ENCODE measurements at places on chromosomes 11 and 22.

DNA sequence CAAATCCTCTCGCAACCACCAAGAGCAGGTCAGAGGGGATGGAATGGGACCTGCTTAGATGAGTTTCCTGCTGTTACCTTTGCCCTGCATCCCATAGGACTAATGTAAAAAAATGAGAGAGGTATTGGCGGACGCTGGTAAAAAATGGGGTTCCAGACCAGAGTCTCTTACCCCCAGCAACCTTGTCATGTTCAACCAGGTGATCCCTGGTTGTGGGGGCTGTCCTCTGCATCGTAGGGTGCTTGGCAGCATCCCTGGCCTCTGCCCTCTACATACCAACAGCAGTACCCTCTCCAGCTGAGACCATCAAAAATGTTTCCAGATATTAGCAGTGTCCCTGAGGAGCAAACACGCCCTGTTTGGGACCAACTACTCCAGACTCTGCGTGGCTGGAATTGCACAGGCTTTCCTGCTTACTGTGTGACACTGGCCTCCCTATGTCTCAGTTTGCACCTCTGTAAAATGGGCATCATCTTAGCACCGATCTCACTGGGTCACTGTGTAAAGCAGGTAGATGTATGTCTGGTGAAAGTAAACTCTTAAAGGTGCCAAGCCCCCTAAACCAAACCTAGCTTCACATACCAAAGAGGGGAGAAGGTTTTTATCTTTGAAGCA, 1.5 kb downstream of the APOL6 start:
- no peak overlapping the region for H3K27ac ChIP-seq
- no peak for DNase-seq
- no peaks in the 10 kb centered on the region for H3K27me3 ChIP-seq
- no peaks in the 10 kb centered on the region for H3K36me3 ChIP-seq
- H3K4me1 ChIP-seq, result no peaks in the 10 kb centered on the region

- peak; percentile 39 for DNase-seq
- peaks cover 4% of the 10 kb centered on the region for H3K27me3 ChIP-seq
- no peak overlapping the region for H3K27ac ChIP-seq
- H3K36me3 ChIP-seq, result no peaks in the 10 kb centered on the region
- no peak overlapping the region for H3K4me3 ChIP-seq
- no peaks in the 10 kb centered on the region for H3K4me1 ChIP-seq
These were observed 15.0 kb downstream of the ASPHD2 start for GRCh38 chr22:26443901-26444690.

- H3K36me3 ChIP-seq, result no peaks in the 10 kb centered on the region
- no peak for DNase-seq
- no peaks in the 10 kb centered on the region for H3K27me3 ChIP-seq
- H3K4me3 ChIP-seq, result no peak overlapping the region
- H3K4me1 ChIP-seq, result no peaks in the 10 kb centered on the region
These were observed 73.6 kb upstream of the NARS2 start for GRCh38 chr11:78647986-78648875.

DNA sequence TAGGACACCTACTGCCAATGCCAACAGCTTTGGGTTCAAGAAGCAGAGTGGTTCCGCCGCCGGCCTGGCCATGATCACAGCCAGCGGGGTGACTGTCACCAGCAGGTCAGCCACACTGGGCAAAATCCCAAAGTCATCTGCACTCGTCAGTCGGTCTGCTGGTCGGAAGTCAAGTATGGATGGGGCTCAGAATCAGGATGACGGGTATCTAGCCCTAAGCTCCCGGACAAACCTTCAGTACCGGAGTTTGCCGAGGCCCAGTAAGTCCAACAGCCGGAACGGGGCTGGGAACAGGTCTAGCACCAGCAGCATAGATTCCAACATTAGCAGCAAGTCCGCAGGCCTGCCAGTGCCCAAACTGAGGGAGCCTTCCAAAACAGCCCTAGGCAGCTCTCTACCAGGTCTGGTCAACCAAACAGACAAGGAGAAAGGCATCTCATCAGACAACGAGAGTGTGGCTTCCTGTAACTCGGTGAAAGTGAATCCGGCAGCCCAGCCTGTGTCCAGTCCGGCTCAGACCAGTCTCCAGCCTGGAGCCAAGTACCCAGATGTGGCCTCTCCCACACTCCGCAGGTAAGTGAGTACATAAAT, 115.1 kb downstream of the DBX1 start:
- no peak for DNase-seq
- no peaks in the 10 kb centered on the region for H3K4me1 ChIP-seq
- no peaks in the 10 kb centered on the region for H3K27me3 ChIP-seq
- H3K27ac ChIP-seq, result peak overlapping the region; percentile 56
- H3K4me3 ChIP-seq, result no peak overlapping the region

DNA sequence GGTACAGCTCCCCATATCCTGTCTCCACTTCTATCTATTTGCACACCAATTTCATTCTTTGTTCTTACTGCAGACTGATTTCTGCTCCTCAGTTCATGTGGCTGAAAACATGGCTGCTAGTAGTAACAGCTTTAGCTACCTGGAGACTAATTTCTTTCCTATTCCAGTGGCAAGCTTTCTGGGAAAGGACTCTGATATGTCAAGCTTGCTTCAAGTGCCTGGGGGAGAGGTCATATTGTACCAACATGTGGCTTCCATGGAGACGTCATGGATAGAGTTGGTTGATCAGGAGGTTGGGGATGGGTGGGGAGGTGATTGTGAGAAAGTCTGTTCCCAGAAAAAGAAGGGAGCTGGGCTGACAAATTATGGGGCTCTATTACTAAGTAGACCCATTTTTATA, 44.9 kb downstream of the ADM start:
- H3K27ac ChIP-seq, result no peak overlapping the region
- peaks cover 8% of the 10 kb centered on the region for H3K4me1 ChIP-seq
- DNase-seq, result no peak
- H3K36me3 ChIP-seq, result no peaks in the 10 kb centered on the region
- no peak overlapping the region for H3K4me3 ChIP-seq

DNA sequence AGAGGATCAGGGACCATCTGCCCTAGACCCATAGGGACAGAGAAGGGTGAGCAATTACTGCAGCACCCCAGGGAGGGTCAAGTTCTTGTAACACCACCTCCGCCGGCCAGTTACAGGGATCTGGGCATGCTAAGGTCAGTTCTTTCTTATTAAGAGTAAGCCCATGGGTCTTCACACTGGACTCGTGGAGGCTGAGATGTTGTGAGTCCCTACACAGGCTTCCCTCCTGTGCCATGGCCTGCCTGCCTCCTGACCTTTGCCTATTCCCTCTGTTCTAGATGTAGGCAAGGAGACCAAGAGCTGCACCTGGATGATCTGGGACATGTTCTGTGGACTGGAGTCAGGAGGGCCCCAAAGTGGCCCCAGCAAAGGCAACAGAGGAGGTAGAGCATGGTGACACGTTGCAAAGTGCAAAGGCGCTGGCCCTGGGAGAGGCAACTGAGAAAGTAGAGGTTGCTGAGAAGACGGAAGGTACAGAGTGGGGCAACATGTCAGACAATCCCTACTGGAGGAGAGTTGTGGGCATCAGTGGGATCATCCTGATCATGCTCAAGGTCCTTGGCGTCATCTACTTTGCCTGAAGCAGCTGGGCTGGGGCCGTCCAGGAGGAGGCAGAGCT, 16.3 kb upstream of the GNAZ start:
- no peaks in the 10 kb centered on the region for H3K27me3 ChIP-seq
- no peaks in the 10 kb centered on the region for H3K36me3 ChIP-seq
- no peak overlapping the region for H3K27ac ChIP-seq
- no peak overlapping the region for H3K4me3 ChIP-seq
- no peaks in the 10 kb centered on the region for H3K4me1 ChIP-seq

DNA sequence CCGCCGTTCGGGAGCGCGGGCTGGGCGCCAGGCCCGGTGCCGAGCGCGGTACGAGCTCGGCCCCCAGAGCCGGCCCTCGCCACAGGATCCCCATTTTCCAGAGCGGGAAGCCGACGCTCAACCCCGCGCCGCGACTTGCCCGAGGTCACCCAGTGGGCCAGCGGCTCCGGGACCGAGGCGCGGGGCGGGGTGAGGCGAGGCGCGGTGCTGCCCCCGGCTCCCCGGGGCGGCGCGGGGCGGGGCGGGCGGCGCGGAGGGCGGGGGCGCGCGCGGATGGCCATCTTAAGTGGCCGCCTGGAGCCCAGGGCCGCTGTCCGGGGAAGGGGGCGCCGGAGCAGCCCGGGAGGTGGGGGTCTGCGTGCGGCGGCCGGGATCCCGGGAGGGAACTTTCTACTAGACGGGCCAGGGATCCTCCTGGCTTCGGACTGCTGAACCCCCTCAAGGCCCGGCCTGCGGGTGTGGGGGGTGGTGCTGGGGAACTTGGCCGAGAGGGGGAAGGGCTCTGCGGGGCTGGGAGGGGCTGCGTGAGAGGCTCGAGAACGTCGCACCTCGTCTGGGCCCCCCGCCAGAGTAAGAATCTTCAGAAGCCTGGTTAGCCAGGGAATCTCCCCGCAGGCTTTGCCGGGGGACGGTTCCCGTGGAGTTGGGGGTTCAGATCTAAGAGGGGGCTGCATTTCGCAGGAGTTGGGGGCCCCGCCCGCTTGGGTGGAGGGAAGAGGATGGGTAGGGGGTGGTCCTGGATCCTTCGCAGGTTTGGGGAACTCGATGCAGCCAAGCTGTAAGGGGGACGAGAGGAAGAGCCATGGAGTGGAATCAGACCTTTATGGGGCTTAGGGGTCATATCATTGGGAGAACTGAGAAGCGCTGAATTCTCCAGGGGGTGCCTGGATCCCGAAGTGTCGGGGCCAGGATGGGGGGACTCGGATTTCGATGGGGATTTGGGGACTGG, 678 bp upstream of the INPPL1 start:
- peak overlapping the region; percentile 96 for H3K27ac ChIP-seq
- DNase-seq, result peak; percentile 88
- H3K4me1 ChIP-seq, result peaks cover 24% of the 10 kb centered on the region
- H3K36me3 ChIP-seq, result peaks cover 26% of the 10 kb centered on the region
- H3K27me3 ChIP-seq, result no peaks in the 10 kb centered on the region

- H3K36me3 ChIP-seq, result no peaks in the 10 kb centered on the region
- no peaks in the 10 kb centered on the region for H3K27me3 ChIP-seq
- DNase-seq, result no peak
- no peak overlapping the region for H3K27ac ChIP-seq
These were observed 428.8 kb downstream of the DYNC2H1 start for GRCh38 chr11:103537904-103538502.

DNA sequence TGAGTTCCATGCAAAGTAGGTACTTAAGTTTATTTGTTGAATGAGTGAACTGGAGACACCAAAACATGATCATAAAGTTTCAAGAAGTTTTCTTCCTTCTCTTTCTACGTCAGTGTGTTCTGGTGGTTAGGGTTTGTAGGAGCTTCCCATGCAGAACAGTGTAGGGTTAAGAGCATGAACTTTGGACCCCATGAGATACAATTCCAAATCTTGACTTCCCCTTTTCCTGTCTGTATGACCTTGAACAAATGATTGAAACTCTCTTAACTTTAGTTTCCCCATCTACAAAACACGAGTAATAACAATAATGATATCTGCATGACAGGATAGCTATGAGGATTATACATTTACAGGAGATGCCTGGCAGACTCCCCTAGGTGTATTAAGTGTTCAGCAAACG, 41.0 kb upstream of the TENM4 start:
- H3K27ac ChIP-seq, result no peak overlapping the region
- H3K36me3 ChIP-seq, result no peaks in the 10 kb centered on the region
- no peaks in the 10 kb centered on the region for H3K4me1 ChIP-seq
- no peaks in the 10 kb centered on the region for H3K27me3 ChIP-seq

GRCh38 chr11:43518408-43519160, 159.9 kb downstream of the TTC17 start:
- no peak overlapping the region for H3K27ac ChIP-seq
- H3K4me1 ChIP-seq, result no peaks in the 10 kb centered on the region
- DNase-seq, result no peak

GRCh38 chr22:47032091-47032943, 269.9 kb downstream of the TBC1D22A start:
- no peak overlapping the region for H3K27ac ChIP-seq
- peaks cover 10% of the 10 kb centered on the region for H3K36me3 ChIP-seq
- H3K4me3 ChIP-seq, result no peak overlapping the region
- peak; percentile 56 for DNase-seq

GRCh38 chr11:93166194-93166593, 31.6 kb downstream of the SLC36A4 start:
- H3K4me1 ChIP-seq, result no peaks in the 10 kb centered on the region
- no peaks in the 10 kb centered on the region for H3K27me3 ChIP-seq
- no peak overlapping the region for H3K4me3 ChIP-seq
- no peak for DNase-seq

GRCh38 chr11:31844351-31844750, 33.2 kb upstream of the PAX6 start:
- H3K4me3 ChIP-seq, result no peak overlapping the region
- no peak overlapping the region for H3K27ac ChIP-seq
- no peaks in the 10 kb centered on the region for H3K4me1 ChIP-seq

- peaks cover 8% of the 10 kb centered on the region for H3K4me1 ChIP-seq
- no peaks in the 10 kb centered on the region for H3K27me3 ChIP-seq
- no peak overlapping the region for H3K27ac ChIP-seq
- no peak for DNase-seq
- H3K4me3 ChIP-seq, result no peak overlapping the region
These were observed 98.2 kb downstream of the LDLRAD3 start for GRCh38 chr11:36041988-36042611.

- H3K36me3 ChIP-seq, result no peaks in the 10 kb centered on the region
- no peak overlapping the region for H3K4me3 ChIP-seq
- DNase-seq, result no peak
These were observed 135.1 kb downstream of the UVRAG start for GRCh38 chr11:75950141-75950540.
